ENCODE measurements at places on chromosomes 4 and X.

DNA sequence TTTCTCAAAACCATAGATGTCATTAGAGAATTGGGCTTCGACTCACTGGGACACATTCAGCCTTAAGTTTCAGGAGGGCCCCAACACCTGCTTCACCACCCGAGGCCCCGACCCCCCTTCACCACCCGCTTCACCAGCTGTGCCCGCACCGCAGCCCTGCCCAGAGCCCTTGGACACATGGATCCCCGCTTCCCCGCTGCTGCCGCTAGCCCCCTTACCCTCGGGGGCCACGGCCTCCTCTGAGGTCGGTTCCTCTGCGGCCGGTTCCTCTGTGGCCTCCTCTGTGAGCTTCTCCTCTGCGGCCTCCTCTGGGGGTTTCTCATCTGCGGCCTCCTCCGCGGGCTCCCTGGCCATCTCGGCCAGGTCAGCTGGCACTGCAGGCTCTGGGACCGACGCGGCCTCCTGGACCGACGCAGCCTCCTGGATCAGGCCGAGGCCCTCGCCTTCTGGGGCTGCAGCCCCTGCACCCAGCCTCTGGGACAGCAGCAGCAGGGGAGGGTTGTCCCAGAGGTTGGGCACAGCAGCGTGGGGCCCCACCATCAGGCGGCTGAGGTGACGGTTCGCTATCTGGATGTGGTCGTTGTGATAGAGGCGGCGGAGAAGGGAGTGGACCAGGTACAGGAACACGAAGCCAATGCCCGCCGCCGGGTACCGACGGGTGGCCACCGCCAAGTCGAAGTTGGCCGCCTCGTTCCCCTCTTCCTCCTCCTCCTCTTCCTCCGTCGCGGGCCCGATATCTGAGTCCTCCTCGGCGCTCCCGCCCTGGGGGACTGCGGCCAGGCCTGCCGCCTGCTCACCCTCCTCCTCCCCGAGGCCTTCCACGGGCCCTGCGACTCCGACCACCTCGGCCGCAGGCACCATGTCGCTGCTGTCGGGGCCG lies 748 bp downstream of the CT47B1 start:
- DNase-seq: no peak

- DNase-seq: no peak
Observed at GRCh38 chr4:69843932-69844331, 16.0 kb downstream of the SULT1E1 start.

GRCh38 chr4:172601195-172601594 lies 567.4 kb upstream of the GALNT7 start:
- no peak for DNase-seq

GRCh38 chrX:139647597-139647996 lies 60.4 kb downstream of the MCF2 start:
- no peak for DNase-seq

DNA sequence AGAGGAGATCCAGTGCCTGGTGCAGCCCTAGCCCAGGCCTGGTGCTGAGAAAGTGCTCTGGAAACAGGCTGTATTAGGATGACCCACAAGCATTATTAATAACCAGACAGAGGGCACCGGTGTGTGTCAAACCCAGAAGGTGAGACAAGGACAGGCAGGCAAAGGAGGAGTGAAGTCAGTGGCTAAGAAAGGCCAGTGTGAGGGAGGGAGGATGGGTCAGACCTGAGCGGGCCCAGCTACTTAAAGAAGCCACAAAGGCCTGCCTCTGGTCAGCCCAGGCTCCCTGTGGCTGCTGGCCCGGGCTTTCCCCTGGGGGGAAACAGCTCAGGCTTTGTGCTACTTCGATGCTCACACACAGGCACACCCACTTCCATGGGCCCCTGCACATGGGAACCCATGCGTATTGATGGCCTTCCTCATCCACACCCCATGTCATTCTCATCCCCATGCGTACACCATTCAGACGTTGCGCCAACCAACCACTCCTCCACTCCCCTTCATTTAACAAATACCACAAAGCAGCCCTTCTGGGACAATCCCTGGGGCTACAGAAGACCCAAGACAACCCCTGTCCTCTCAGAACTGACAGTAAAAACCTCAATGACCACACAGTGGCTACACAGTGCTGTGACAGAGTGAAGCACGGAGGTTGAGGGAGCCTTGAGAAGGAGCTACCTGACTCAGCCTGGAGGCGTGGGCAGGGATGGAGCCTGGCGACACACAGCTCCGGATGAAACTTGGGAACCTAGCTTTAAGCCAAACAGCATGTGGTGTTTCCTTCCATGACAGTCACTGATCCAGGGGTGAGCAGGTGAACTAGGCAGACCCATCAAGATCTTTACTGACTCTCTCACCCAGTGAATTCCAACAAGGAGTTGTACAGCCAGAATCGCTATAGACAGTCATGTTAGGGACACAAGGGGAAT lies 24.9 kb upstream of the MTM1 start:
- DNase-seq: no peak

GRCh38 chr4:83316459-83317165 lies 18.0 kb downstream of the HPSE start:
- no peak for DNase-seq

- no peak for DNase-seq
Observed at GRCh38 chrX:443536-444210, 57.0 kb upstream of the PPP2R3B start.

DNA sequence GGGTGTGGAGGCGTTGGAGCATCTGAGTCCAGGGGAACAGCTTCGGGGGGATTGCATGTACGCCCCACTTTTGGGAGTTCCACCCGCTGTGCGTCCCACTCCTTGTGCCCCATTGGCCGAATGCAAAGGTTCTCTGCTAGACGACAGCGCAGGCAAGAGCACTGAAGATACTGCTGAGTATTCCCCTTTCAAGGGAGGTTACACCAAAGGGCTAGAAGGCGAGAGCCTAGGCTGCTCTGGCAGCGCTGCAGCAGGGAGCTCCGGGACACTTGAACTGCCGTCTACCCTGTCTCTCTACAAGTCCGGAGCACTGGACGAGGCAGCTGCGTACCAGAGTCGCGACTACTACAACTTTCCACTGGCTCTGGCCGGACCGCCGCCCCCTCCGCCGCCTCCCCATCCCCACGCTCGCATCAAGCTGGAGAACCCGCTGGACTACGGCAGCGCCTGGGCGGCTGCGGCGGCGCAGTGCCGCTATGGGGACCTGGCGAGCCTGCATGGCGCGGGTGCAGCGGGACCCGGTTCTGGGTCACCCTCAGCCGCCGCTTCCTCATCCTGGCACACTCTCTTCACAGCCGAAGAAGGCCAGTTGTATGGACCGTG lies 2.2 kb downstream of the AR start:
- no peak for DNase-seq
